RWPE1 (cell line): ENCODE measurements at places on chromosomes 16 and 17.

- no peak for DNase-seq
These were observed 85.7 kb downstream of the MARF1 start for GRCh38 chr16:15557258-15557657.

DNA sequence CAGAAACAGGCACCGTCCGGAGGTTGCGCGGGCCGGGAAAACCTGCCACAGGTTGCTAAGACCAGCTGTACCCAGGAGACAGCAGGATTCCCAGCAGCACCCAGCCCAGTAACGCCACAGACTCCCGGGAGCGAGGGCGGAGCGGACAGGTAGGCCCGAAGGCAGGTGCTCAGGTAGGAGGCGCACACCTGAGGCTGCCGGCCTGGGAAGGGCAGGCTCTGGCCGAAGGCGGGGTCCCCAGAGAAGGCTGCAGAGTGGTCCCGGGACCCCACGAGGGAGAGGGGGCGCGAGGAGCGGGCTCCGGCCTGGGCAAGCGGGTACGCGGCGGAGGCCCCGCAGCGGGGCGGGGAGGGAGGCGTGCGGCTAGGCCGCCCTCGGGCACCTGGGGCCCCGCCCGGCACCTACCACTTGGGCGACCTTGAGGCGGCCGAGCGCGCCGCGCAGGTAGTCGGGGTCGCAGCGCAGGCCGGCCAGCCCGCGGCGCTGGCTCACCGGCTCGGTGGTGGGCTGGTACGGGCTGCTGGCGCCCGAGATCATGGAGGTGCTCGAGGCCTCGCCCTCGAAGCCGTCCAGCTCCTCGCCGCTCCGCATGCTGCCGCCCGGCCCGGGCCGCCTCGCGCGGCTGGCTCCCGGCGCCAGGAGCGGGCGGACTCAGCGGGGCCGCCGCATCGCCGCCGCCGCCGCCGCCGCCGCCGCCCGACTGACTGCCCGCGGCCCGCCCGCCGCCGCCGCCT is 441 bp downstream of the CMTM4 start:
- peak; percentile 55 for DNase-seq

DNA sequence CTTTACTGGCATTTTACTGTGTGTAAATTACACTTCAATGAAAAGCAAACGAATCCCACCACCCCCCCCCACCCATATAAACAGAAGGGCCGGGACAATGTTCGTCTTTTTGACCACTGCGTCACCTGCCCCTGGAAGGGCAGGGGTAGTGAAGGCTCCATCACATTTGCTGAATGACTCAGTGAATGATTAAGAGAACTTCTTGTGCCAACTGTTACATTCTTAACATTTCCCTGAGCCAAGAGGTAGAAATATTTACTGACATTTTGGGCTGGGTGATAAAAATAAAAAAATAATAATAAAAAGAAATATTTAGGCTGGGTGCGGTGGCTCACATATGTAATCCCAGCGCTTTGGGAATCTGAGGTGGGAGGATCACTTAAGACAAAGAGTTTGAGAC is 24.1 kb downstream of the C16orf96 start:
- peak; percentile 68 for DNase-seq

DNA sequence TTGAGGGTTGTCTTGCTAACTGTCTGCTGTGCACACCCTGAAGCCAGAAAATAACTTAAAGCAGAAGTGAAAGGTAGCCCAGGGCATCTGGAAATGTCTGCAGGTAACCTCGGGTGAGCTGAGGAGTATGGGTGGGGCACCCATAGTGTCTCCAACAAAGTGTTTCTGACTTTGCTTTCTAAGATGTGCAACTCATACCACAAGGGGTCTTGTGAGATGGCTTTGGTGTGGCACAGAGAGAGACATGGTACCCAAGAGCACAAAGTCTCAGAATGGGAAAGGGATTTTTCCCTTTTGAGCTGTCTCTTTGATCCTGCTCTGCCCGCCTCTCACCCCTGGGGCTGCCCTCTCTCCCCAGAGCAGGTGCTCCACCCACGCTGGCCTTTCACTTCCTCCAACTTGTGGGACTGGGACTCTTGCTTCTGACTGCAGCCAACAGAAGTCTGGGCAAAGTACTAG is 6.9 kb downstream of the CHD9 start:
- DNase-seq = no peak

- peak; percentile 93 for DNase-seq
These were observed at the start of gene TRAF4 for GRCh38 chr17:28743243-28744103. TRAF4 (plus strand) TSS chr17:28744011; CDS start chr17:28744113, 102 bp downstream.

DNA sequence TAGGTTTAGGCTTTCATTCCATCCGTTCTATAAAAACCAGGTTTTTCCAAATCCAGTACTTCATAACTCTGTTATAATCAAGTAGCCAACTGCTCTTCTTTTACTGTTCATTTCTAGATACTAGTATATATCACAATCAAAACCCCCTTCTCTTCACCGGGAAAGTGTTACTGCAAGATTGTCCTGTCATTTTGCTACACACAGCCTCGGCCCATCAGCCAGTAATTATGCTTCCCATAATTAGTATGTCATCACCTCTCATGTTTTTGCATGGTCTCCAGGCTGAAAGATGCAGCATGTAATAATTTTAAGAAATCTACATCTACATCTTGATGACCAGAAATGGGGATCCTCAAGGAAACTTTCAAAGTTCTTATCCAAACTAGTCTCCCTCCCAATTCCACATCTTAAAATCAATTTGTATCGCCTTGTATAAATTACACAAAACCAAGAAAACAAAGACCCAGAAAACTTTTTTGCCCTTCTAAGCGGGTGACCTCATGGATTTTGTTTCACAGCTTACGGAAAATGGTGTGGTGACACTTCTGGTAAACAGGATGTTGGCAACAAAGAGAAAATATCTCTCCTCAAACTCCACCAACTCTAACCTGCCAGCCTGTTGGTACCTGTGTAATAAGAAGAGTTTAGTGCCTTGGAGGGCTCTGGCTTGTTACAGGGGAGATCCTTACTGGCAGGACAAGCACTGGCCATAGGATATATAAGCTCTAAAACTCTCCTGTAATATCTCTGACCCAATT is 9.3 kb downstream of the TACO1 start:
- no peak for DNase-seq

DNA sequence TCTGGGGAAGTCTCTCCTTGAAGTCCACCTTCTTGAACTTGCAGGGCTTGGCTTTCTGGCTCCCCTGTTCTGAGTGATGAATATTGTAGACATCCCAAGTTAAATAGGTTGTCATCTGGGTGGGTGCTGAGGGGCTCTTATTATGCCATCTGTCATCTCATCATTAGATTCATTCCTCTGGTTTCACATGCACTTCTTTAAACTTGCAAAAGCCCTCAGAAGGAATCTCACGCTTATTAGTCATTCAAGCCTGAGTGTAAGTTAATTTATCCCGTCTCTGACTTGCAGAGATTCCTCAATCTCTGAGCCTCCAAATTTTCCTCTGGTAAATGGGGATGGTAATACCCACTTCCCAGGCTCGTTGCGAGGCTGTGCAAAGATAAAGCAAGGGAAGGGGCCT is 5.7 kb downstream of the MGAT5B start:
- DNase-seq = no peak

GRCh38 chr17:80478487-80479245 is 2.3 kb upstream of the NPTX1 start:
- no peak for DNase-seq

- peak; percentile 97 for DNase-seq
These were observed at the start of gene PGAP3 for GRCh38 chr17:39687546-39688474. PGAP3 (minus strand) TSS chr17:39688057; CDS start chr17:39688014, 43 bp downstream.

DNA sequence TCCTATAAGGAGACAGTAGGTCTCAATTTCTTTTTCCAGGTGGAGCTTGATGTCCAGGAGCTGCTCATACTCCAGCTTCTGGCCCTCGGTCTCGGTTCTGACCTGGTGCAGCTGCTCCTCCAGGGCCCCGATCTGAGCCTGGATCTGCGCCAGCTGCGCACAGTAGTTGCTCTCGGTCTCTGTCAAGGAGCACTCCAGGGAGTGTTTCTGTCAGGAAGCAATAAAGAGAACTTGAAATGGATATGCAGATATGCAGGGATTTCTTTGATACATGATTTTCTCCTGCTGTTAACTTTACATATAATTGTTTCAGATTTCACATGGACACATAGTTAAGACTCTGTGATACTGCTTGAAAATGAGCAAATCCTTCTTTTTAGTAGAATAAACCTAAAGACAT is 4.7 kb downstream of the KRT25 start:
- no peak for DNase-seq

DNA sequence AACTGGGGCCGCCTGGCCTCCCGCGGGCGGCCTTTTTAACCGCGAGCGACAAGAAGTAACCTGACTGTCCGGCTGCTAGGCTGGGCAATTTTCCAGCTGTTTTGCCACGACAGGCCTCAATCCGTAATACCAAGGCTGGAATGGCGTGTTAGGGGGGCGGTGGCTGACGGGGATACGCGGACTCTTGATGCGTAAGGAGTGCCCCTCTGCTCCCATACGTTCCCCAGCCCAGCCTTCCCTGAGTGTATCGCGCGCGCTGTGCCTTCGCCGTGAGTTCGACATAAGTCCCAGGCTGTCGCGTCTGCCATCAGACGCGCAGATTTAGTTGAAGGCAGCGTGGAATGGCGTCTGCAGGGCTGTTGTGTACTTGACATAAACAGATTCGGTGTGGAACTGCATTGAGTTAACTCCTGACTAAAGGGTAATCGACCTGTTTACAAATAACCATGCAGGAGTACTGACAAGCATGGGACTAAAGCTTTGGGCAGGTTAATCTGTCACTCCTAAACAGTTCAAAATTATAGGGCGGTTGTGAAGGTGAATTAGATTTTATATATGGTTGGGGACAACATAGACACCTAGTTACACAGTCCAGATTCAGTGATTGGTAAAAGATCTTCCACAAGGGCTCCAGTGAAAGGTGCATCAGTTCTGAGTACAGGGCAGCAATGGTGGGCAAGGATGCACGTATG is 16.6 kb upstream of the ERN1 start:
- peak; percentile 53 for DNase-seq
